Heart right ventricle (tissue), 16 donors: ENCODE measurements at places on chromosomes 12 and 14. TPM values are rescaled to one million over a fixed set of nuclear protein-coding genes. Genes with fewer than 3 reads are reported as not detected.

DNA sequence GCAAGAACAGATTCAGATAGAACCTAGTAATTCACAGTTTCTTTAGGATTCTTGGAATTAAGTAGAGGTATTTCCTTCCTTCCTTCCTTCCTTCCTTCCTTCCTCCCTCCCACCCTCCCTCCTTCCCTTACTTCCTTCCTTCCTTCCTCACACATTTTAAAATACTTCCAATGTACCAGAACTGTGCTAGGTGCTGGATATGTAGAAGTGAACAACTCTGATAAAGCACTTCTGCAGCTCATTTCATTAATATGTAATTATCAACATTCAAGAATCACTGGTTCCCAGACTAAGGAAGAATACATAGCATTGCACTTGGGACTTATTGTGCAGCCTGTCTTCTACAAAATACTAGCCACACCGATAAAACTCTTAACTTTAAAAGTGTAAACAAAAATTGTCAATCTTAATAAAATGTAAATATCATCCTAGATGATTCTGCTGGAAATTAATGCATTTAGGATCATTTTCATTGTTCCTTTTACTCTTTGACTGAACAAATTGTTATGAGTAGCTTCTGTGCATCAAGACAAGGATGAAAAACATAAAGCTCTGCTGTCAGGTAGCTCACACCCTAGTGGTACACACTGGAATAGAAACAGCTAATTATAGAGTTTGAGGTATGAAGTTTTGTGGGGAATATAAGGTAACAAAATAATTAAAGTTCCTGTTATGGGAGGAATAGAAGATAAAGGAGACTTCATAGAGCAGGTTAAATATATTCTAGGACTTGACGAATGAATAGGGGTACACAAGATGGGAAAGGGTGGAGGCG is 99.9 kb upstream of the MYF6 start:
- no peaks in the 10 kb centered on the region for H3K4me1 ChIP-seq
- no peak overlapping the region for H3K27ac ChIP-seq
- no peak for DNase-seq
- H3K27me3 ChIP-seq = no peaks in the 10 kb centered on the region
- no peak overlapping the region for H3K4me3 ChIP-seq

GRCh38 chr12:115810122-115810901 is 467.2 kb downstream of the MED13L start:
- no peaks in the 10 kb centered on the region for H3K36me3 ChIP-seq
- no peak overlapping the region for H3K4me3 ChIP-seq
- no peak for DNase-seq
- H3K27me3 ChIP-seq = no peaks in the 10 kb centered on the region

GRCh38 chr14:68643673-68644072 is 149.2 kb downstream of the ZFP36L1 start:
- no peak for DNase-seq
- no peaks in the 10 kb centered on the region for H3K36me3 ChIP-seq
- H3K4me3 ChIP-seq = no peak overlapping the region
- no peak overlapping the region for H3K27ac ChIP-seq

DNA sequence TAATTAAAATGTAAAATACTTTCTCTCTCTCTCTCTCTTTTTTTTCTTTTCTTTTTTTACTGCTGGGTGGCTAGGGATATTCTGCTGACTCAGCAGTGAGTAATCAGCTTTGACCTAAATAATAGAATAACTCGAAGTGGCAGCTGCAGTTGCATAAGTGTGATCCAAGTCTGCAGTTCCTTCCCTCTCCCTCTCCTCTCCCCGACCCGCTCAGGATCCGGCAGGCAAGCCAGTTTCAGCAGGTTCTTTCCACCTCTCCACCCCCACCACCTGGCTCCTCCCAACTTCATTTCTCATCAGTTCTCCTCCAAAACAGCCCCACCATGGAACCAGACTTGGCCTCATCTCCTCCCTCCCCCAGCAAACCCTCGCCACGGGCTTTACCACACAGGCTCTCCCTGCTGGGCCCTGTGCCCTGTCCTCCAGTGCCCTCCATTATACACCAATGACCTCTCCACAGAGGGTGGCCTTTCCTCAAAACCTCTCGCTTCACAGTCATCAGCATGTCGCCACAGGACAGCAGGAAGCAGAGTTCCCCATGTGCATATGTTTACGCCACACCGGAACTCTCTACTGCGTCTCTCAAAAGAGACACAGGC is 22.4 kb downstream of the SLC7A8 start:
- DNase-seq = no peak
- no peaks in the 10 kb centered on the region for H3K4me1 ChIP-seq
- H3K27ac ChIP-seq = no peak overlapping the region
- no peaks in the 10 kb centered on the region for H3K36me3 ChIP-seq
- H3K27me3 ChIP-seq = no peaks in the 10 kb centered on the region

- peaks cover 14% of the 10 kb centered on the region for H3K4me1 ChIP-seq
- no peaks in the 10 kb centered on the region for H3K27me3 ChIP-seq
- no peak for DNase-seq
- H3K27ac ChIP-seq = no peak overlapping the region
- no peak overlapping the region for H3K4me3 ChIP-seq
Measured at GRCh38 chr14:89625731-89626232, 208.7 kb upstream of the FOXN3 start.

GRCh38 chr12:27505761-27506160 is 18.2 kb upstream of the PPFIBP1 start:
- H3K4me1 ChIP-seq = no peaks in the 10 kb centered on the region
- no peaks in the 10 kb centered on the region for H3K27me3 ChIP-seq
- H3K36me3 ChIP-seq = no peaks in the 10 kb centered on the region
- DNase-seq = no peak
- no peak overlapping the region for H3K4me3 ChIP-seq
- H3K27ac ChIP-seq = peak overlapping the region; percentile 53

- no peak overlapping the region for H3K27ac ChIP-seq
- peak; percentile 85 for DNase-seq
- no peaks in the 10 kb centered on the region for H3K36me3 ChIP-seq
- no peak overlapping the region for H3K4me3 ChIP-seq
- no peaks in the 10 kb centered on the region for H3K27me3 ChIP-seq
Measured at GRCh38 chr12:11500188-11500860, 105.0 kb upstream of the PRB2 start.

GRCh38 chr14:31106768-31107167 is 80.6 kb upstream of the STRN3 start:
- no peaks in the 10 kb centered on the region for H3K27me3 ChIP-seq
- H3K27ac ChIP-seq = no peak overlapping the region
- H3K4me1 ChIP-seq = no peaks in the 10 kb centered on the region
- H3K36me3 ChIP-seq = peaks cover 76% of the 10 kb centered on the region

- H3K27me3 ChIP-seq = no peaks in the 10 kb centered on the region
- H3K4me1 ChIP-seq = peaks cover 9% of the 10 kb centered on the region
- no peak overlapping the region for H3K4me3 ChIP-seq
- H3K27ac ChIP-seq = no peak overlapping the region
- no peak for DNase-seq
- H3K36me3 ChIP-seq = no peaks in the 10 kb centered on the region
Measured at GRCh38 chr14:71166180-71166837, 259.1 kb downstream of the PCNX1 start.

DNA sequence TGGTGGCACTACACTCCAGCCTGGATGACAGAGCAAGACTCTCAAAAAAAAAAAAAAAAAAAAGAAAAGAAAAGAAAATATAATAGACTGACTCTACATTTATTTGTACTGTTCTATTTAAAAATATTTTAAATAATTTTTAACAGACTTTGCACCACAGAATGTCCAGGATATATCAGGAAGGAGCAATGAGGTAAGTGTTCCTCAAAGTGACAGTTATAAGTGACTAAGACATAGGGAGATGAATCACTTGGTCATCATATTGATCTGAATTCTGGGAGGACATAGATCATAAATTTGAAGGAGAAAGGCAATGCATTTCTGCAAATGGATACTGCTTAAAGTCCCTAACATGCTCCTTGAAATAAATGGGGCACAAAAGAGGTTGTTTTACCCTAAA is 221.5 kb downstream of the KCNC2 start:
- no peak overlapping the region for H3K4me3 ChIP-seq
- H3K27ac ChIP-seq = no peak overlapping the region
- no peaks in the 10 kb centered on the region for H3K27me3 ChIP-seq
- DNase-seq = no peak

Gene MSRB3
- total RNA-seq = 167 TPM

GRCh38 chr14:31937730-31938346 is 139.3 kb upstream of the ARHGAP5 start:
- H3K27me3 ChIP-seq = no peaks in the 10 kb centered on the region
- no peak for DNase-seq
- no peak overlapping the region for H3K27ac ChIP-seq
- H3K4me3 ChIP-seq = no peak overlapping the region

DNA sequence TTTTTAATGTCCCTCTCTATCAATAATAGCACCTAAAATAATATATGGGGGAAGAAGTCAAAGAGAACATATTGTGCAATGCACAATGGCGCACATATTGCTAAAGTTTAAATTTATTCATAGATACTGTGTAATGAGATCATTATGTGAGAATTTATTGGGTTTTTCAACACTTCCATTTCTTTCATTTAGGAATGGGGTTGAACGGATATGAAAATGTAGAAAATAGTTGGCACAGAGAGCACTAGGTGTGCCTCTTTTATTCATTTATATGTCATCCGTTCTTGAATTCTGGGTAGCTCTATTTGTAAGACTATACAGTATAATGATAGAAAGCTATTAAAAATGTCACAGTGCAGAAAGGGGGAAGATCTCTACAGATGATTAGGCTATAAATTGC is 63.9 kb downstream of the ATG14 start:
- no peaks in the 10 kb centered on the region for H3K27me3 ChIP-seq
- H3K4me1 ChIP-seq = peaks cover 6% of the 10 kb centered on the region
- no peak overlapping the region for H3K4me3 ChIP-seq
- no peak for DNase-seq

Gene CDCA4
- total RNA-seq = 2.0 TPM

Gene DCAF11
- total RNA-seq = 77.0 TPM

GRCh38 chr12:13504736-13505135 is 308.2 kb downstream of the EMP1 start:
- H3K4me3 ChIP-seq = no peak overlapping the region
- H3K27ac ChIP-seq = no peak overlapping the region
- no peaks in the 10 kb centered on the region for H3K4me1 ChIP-seq
- H3K27me3 ChIP-seq = peaks cover 4% of the 10 kb centered on the region
- DNase-seq = no peak
- H3K36me3 ChIP-seq = no peaks in the 10 kb centered on the region

Gene TGM1
- 0.67 TPM for total RNA-seq

DNA sequence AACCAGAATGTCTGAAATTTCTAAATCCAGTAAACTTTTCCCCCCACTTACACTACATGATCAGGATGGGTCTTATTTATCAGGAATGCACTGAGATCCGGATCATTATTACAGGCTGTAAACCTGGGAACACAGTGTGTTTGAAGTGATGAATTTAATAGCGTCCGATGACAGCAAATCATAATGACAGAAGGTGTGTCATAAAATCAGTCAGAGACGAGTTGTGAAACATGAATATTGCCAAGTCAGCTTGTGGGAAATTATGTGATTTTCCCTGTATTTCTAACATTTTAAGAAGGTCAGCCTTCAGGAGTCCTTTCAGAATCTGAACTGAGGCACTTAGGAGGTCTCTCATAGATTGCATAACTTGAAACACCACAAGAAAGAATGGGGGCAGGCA is 36.7 kb downstream of the RERG start:
- no peak overlapping the region for H3K27ac ChIP-seq
- H3K36me3 ChIP-seq = no peaks in the 10 kb centered on the region
- H3K4me3 ChIP-seq = no peak overlapping the region
- no peaks in the 10 kb centered on the region for H3K27me3 ChIP-seq
- DNase-seq = no peak

DNA sequence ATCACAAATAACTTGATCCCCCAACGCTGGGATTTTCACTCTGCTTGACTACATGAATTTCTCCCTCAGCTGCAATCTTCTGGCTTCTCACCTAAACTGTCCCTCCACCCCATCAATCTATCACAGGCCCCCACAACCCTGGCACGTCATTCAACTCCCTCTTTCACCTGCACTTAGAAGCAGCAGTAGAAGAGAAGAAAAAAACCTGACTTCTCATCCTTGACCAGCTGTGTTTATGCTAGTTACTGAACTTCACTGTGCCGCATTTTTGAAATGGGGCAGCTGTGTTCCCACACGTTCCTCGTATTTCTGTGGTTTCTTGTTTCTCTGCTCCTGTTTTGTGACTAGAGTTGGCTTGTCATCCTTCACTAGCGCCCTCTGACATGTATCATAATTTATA is 35.0 kb downstream of the ITPR2 start:
- H3K4me3 ChIP-seq = no peak overlapping the region
- peaks cover under 1% of the 10 kb centered on the region for H3K4me1 ChIP-seq
- H3K36me3 ChIP-seq = no peaks in the 10 kb centered on the region
- H3K27ac ChIP-seq = no peak overlapping the region

- H3K4me1 ChIP-seq = no peaks in the 10 kb centered on the region
- peaks cover 13% of the 10 kb centered on the region for H3K27me3 ChIP-seq
- no peak overlapping the region for H3K27ac ChIP-seq
- H3K36me3 ChIP-seq = no peaks in the 10 kb centered on the region
- H3K4me3 ChIP-seq = no peak overlapping the region
Measured at GRCh38 chr12:124126950-124127655, 154.1 kb downstream of the ZNF664 start.

GRCh38 chr14:64815257-64815656 is 64.5 kb downstream of the SPTB start:
- no peaks in the 10 kb centered on the region for H3K27me3 ChIP-seq
- H3K4me3 ChIP-seq = no peak overlapping the region
- no peaks in the 10 kb centered on the region for H3K36me3 ChIP-seq
- DNase-seq = no peak
- peak overlapping the region; percentile 6 for H3K27ac ChIP-seq
- peaks cover 23% of the 10 kb centered on the region for H3K4me1 ChIP-seq

Gene HOXC5
- total RNA-seq = not detected

DNA sequence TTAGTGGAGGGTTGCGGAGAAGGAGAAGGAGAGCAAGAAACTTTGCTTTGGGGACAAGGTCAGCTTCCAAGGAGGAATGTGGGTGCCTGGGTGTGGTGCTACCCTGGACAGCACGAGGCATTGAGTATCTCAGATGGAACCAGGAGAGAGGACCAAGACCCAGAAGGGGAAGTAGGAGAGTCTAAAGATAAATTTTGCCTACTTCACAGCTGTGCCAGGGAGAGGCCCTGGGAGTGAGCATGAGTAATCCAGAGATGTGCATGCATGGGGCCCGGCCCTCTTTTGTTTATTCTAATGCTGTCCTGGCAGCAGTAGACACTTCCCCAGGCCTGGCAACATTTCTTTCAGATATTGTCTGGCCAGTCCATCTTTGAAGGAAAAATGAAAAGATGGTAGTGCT is 49.5 kb upstream of the GNPNAT1 start:
- H3K27me3 ChIP-seq = no peaks in the 10 kb centered on the region
- H3K4me3 ChIP-seq = no peak overlapping the region

- H3K27ac ChIP-seq = no peak overlapping the region
- H3K36me3 ChIP-seq = no peaks in the 10 kb centered on the region
- H3K4me3 ChIP-seq = no peak overlapping the region
- no peaks in the 10 kb centered on the region for H3K27me3 ChIP-seq
Measured at GRCh38 chr12:101935890-101936746, 58.7 kb downstream of the DRAM1 start.

Gene CINP
- total RNA-seq = 29.3 TPM

- no peak for DNase-seq
- H3K27me3 ChIP-seq = peaks cover 3% of the 10 kb centered on the region
- H3K4me3 ChIP-seq = no peak overlapping the region
Measured at GRCh38 chr14:20969336-20969735, 14.0 kb downstream of the RNASE2 start.

Gene MGST1
- 22.6 TPM for total RNA-seq

- no peak overlapping the region for H3K27ac ChIP-seq
- no peak for DNase-seq
- H3K4me1 ChIP-seq = no peaks in the 10 kb centered on the region
- H3K27me3 ChIP-seq = no peaks in the 10 kb centered on the region
Measured at GRCh38 chr12:31991815-31992214, 32.6 kb downstream of the RESF1 start.
